ENCODE measurements at places on chromosomes 3 and 15. TPM values are rescaled to one million over a fixed set of nuclear protein-coding genes. Genes with fewer than 3 reads are reported as not detected.

The GABRB3 gene
- 0.95 TPM for total RNA-seq

The UBA5 gene
- 36.1 TPM for total RNA-seq

The CGNL1 gene
- total RNA-seq = 6.5 TPM

The GOLGA6B gene
- total RNA-seq = not detected

The CLDN11 gene
- total RNA-seq = 1.1 TPM

The OCA2 gene
- 4.0 TPM for total RNA-seq

The ECE2 gene
- total RNA-seq = not detected

The SLC26A6 gene
- total RNA-seq = 7.7 TPM

Data from esophagus squamous epithelium (tissue), 5 donors.